H1 (cell line): ENCODE measurements at places on chromosomes 2 and 18.

DNA sequence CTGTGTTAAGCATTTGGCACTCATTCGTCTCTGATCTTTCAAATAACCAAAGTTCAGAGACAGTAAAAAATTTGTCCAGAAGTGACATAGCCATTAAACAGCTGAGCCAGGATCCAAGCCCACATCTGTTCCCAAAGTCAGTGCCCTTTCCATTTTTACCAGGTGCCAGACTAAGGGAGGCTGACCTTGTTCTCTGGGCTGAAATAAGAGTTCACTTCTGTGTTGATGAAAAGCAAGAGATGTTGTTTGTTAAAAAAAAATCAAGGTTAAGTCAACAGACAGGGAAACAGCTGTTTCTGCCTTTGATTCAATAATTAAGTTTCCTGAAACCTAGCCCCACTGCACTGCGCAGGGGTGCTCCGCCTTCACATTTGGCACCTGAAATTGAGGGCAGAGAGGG, 117.1 kb downstream of the PRKRA start:
- DNase-seq: no peak

- DNase-seq: no peak
These were observed 104.5 kb upstream of the CDH2 start for GRCh38 chr18:28281400-28281799.

- DNase-seq: no peak
These were observed 147.7 kb upstream of the DTNA start for GRCh38 chr18:34562252-34562870.

GRCh38 chr2:85735691-85736090, 18.1 kb upstream of the ATOH8 start:
- no peak for DNase-seq

GRCh38 chr2:86809481-86810121, 18.9 kb upstream of the CD8A start:
- DNase-seq: no peak
